SJSA1 (cell line): ENCODE measurements at places on chromosomes 1 and 21.
A peak's percentile ranks its signal among the peaks of the same experiment; 100 is the strongest.

DNA sequence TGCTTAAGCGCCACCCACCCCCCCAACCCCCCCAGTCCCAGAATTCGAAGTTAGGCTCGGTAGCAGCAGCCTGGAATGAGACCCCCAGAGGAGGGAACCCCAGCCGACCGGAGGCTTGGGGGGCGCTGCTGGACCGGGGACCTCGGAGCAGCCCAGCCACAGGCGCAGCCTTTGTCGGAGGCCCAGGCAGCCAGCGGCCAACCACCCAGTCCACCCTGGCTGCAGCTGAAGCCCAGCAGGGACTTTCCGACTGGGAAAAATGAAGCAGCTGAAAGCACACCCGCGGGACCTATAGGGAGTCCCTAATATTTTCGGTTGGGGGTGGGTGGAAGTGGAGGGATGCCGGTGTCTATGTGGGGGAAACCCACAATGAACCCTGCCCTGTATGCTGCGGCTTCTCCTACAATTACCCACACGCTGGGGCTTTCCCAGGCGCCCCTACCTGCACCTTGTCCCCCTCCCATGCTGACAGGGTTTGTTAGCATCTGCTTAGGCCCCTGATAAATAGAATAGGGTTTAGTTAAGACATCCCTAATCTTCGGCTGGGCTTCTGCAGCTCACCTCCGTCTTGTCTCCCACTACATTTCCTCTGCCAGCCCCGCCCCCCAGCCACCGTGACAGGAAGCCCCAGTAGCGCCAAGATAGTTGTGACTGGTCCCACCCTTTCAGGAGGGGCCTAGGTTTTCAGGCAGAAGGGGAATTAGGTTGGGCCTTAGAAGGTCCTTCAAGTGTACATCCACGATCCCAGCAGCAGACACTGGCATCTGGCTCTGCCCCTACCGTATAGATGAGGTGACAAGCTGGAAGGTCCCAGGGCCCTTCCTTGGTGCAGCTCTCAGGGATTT is 838 bp downstream of the CCDC28B start:
- DNase-seq = peak; percentile 77

DNA sequence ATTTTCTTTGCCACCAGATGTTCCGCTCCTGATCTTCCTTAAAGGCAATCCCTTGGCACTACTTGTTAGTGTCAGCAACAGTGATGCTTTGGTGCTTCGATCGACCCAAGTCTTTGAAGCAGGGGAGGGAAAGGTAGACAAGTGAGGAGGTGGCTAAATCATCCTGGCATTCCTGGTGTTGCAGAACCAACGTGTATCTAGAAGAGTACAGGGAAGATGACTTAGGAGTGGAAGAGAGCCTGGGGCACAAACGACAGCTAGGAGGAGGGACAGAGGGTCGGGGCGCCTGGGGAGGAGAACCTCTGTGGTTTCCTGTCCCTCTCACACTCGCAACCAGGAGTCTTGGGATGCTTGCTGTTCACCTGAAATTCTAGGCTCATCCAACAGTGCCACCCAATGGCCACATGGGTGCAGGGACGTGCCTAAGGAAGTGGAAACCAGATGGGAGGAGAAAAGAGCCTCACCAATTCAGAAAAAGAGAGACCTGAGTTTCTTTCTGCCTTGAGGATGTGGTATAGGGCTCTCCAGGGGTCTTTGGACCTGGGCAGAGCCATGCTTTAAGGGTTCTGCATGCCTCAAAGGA is 9.5 kb upstream of the KCNA2 start:
- DNase-seq = peak; percentile 30

- no peak for DNase-seq
These were observed 55.0 kb upstream of the HMCN1 start for GRCh38 chr1:185679220-185679619.

GRCh38 chr1:226845624-226846023 is 24.8 kb upstream of the PSEN2 start:
- no peak for DNase-seq

GRCh38 chr21:18030248-18030647 is 211.1 kb upstream of the C21orf91 start:
- no peak for DNase-seq

DNA sequence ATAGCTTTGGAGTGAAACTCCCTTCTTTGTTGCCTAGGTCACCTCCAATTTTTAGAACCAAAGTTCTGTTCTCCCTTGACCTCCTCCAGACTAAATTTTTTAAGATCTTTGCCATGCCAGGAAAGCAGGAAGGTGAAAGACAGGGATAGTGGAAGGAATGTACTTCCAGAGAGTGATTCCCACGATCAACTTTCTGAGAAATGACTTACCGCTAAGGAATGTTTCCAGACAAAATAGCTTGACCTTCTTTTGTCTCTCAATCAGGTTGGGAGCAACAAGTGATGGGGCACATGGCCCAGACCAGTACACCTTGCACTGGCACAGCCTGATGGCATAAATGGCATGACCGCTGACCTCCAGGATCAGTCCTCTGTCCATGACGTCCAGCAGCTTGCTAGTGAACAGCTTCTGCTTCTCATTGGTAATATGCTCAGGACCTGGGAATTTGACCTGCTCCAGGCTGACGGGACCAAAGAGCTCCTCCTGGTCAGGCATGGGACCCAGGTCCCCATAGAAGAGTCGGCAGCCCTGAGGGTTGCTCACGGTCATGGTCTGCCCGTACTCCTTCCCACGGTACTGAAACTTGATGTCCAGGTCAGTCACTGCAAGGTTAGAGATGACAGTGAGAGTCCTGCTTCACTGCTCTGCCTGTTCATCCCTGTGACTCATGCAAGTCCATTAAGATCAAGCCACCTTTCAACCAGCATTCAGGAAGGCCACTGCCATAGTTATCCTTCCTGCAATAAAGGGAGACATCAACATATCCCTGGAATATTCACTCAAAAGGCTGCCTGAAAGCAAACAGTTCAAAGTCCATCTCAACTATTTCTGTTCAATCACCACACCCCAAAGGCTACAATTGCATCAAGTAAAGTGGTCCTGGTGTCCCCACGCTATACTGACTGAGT is 6.2 kb upstream of the C1orf74 start:
- no peak for DNase-seq

DNA sequence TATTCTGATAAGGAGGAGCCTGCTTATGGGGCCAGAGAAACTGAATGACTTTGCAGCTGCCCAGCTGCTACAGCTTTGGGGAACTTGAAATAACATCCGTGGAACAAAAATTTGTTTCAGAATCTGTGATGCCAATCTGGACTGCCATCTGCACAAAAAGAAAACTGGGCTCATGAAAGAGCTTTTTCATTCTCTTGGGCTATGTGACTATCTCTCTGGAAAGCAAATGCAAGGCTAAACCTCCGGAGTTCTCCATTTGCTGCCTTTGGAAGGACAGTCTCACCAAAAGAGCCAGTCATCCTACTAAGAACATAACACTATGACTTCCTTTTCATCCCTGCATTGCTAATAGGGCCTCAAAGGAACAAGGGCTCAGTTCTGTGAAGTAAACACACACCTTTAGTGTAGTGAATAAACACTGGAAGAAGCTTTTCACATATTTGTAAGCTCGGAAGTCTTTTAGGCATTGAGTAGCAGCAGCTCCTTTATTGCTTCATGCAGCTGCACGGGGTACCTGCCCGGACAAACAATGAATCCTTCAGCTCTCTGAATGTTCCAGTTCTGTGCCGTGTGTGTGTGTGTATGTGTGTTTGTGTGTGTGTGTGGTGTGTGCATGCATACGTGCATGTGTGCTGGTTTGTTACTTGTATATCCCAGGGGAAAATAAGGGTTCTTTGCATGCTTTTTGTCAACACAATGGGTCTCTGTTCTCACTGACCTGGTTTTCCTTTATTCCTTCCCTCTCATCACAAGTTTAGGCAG is 255.5 kb upstream of the SGIP1 start:
- no peak for DNase-seq

DNA sequence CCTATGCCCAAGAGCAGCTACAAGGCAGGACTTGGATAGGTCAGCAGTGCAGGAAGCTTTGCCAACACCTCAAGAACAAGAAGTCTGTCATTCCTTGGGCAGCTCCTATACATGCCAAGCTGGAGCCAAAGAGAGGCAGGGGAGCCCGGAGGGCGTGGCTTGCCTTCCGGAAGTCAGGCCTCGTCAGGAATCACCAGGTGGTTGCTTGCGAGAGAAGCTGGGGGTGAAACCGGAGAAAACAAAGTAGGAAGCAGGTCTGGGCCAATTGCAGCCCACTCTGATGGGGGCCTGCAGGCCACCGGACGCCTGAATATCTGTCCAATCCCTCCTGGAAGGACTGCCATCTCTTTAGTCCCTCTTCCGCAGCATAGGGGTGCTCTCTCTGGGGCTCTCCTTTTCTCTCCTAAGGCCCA is 794 bp upstream of the FAM76A start:
- no peak for DNase-seq

DNA sequence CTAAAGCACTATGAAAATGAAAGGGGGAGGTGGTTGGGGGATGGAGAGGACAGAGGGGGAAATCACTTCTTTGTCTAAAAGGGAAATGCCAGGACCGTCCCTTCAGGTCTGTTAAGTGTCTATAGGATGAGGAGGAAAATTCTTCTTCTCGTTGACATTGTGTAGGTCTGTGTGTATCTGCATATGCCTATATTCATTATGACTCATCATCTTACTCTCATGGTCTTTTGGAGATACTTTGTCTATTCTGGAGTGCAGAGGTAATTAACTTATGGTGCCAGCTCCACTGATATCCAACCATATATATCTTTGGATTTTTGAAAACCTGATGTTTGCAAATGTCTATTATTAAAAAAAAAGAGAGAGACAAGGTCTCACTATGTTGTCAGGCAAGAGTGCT is 143.7 kb downstream of the PBX1 start:
- DNase-seq = no peak

GRCh38 chr1:9882296-9882944 is 27.6 kb downstream of the CTNNBIP1 start:
- DNase-seq = no peak

DNA sequence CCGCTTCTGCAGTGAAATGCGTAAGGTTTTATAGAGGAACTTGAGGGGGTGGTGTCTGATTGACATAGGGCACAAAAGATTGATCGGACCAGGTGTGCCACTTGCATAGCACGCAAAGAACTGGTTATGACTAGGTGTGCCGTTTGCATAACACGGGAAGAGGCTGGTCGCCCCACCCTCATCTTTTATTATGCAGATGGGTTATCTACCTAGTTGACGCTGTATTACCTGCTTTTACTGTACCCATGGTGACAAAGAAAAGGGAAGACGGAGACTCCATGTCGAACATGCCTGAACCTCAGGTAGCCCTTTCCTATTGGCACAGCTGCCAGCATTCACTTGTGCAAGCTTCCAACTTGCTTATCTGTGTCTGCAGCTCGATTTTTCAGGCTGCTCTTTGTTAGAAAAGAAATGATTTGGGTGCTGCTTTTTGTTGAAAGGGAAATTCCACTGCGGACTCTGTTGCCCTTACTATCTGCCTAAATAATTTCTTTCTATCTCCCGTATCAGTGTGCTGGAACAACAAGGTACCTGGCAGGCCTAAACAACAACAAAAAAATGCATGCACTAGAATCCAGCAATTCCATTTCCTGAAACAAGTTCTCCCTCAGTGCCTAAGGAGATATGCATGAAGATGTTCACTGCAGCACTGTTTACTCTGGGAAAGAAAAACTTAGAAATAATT is 194.4 kb upstream of the KAZN start:
- DNase-seq = no peak

DNA sequence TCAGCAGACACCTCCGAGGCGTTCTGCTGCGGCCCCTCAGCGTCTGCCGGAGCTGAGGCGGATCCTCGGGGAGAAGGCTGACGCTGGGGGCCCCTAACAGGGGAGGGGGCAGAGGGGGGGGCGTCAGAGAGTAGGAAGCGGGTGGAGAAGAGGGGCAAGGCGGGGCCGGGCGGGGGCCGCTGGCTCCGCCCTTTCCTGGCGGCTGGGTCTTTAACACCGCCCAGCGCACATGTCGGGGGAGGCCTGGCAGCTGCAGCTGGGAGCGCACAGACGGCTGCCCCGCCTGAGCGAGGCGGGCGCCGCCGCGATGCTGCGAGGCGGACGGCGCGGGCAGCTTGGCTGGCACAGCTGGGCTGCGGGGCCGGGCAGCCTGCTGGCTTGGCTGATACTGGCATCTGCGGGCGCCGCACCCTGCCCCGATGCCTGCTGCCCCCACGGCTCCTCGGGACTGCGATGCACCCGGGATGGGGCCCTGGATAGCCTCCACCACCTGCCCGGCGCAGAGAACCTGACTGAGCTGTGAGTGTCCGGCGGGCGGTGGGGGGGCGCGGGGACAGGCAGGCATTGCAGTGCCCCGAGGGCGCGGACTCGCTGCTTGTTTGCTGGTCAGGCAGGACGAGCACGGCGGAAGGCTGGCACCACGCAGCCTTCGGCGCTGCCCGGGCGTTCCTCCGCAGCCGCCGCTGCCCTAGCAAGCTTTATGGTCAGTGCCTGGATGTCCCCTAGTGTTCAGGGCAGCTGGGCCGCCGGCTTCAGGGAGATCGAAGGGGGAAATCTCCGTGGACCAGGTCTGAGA is at the start of gene NTRK1:
Gene NTRK1, plus strand, starts transcription at position 238 of the 796 bp plus-strand sequence. Its CDS starts 70 bp downstream, at position 308.
- DNase-seq = no peak

DNA sequence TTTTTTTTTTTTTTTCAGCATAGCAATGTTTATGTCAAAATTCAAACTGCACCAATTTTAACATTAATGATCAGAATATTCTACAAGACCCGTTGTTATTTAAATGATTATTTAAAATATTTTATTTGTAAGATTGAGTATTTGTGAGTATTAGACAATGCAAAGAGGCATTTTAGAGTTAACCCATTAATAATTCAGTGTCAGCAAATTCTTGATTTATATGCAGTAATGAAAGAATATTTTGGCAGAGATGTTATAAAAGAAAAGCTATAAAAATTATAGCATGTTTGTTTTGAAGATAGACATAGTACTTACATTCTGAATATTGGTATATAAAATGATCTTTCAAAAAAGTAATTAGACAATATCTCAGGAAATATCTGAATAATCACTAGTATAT is 269.5 kb upstream of the ZRANB2 start:
- no peak for DNase-seq

DNA sequence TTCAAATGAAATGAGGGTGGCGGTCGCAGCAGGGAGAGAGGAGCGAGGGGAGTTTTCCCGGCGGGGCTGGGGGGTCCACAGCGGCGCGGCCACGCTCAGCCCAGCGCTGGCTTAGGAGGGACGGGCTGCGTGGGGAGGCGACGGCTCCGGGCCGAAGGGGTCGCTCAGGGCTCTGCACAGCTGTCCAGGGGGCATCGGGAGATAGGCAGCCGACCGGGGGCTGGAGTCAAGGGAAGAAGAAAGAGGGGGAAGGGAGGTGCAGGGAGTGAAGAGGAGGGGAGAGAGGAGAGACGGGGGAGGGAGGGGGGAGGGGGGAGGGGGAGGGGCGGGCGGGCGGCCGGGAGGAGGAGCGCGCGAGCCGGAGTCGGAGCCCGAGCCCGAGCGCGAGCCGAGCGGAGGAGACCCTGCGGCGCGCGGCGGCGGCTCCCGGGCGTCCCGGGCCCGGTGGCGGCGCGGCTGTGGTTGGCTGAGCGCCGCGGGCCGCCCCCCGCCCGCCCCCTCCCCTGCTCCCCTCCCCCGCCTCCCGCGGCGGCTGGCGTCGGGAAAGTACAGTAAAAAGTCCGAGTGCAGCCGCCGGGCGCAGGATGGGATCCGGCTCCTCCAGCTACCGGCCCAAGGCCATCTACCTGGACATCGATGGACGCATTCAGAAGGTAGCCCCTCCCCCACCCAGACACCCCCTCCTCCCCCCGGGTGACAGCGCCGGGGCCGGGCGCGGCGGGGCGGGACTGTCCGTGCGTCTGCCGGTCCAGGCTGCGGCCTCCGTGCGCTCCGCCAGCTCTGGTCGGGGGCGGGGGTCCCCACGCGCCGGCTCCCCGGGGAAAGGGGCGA is at the start of gene PDE9A:
Gene PDE9A, plus strand, starts transcription at position 391 of the 831 bp plus-strand sequence. Its CDS starts 194 bp downstream, at position 585.
- DNase-seq = no peak

GRCh38 chr1:182229921-182230491 is 161.6 kb downstream of the GLUL start:
- DNase-seq = no peak

- DNase-seq = peak; percentile 93
These were observed 123.5 kb downstream of the PTPN14 start for GRCh38 chr1:214427871-214428277.
